ENCODE measurements at places on chromosomes 2 and 18. TPM values are rescaled to one million over a fixed set of nuclear protein-coding genes. Genes with fewer than 3 reads are reported as not detected.

The PLA2R1 gene
- total RNA-seq, result 2.9 TPM

- no peak for DNase-seq
Observed at GRCh38 chr2:168956392-168956791, 55.3 kb downstream of the G6PC2 start.

DNA sequence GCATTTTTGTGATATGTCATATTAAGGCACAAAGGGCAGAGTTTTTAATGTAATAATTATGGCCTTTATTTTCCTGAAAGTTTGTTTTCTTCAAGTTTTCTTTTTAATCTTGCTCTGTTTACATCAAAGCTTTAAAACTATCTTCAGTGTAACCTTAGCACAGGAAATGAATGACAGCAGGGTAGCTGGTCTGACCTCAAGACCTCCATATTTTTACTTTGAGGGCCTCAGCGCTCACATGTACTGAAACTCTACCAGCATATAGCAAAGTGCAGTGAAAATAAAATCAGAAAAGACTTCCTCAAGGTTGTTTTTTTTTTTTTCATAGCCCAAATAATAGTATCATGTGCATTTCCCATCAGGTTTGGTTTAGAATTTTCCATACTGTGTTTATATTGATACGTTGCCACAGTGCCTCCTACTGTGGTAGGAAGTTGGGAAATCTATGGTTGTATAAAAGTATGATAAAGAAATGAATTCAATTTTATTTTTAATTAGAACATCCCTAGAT is 163.4 kb downstream of the UBE2E3 start:
- no peak for DNase-seq

- peak; percentile 80 for DNase-seq
Observed at GRCh38 chr2:28360718-28361293, 31.9 kb upstream of the FOSL2 start.

The DSC3 gene
- total RNA-seq, result 4.7 TPM

GRCh38 chr2:233823731-233824121 is 30.6 kb downstream of the HJURP start:
- no peak for DNase-seq

The VIL1 gene
- not detected for total RNA-seq

The LRPPRC gene
- total RNA-seq, result 91.3 TPM

DNA sequence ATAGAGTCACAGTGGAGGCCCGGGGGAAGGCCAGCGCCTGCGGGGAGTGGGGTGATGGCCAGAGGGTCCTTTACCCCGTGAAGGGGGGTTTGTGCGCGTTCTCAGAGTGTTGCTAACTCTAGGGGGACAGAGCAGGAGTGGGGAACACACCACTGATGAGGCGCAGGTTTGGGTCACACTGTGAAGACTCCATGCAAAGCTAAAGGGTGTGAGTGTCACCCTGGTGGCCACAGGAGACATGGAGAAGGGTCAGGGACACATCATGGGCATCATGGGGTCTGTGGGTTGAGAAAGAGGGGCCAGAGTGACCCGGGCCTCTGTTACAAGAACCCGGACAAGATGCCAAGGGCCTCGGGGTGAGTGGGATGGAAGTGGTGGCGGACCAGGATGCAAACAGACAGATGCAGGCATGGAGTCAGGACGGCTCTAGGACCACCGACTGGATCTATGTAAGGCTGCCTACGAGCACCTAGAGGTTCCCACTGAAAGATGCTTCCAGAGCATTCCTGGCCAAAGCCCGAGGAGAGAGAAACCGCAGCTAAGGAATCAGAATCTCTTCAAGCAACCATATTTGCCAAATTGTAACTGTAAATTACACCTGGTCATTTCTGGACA is 84.3 kb downstream of the PXDN start:
- DNase-seq, result peak; percentile 35

DNA sequence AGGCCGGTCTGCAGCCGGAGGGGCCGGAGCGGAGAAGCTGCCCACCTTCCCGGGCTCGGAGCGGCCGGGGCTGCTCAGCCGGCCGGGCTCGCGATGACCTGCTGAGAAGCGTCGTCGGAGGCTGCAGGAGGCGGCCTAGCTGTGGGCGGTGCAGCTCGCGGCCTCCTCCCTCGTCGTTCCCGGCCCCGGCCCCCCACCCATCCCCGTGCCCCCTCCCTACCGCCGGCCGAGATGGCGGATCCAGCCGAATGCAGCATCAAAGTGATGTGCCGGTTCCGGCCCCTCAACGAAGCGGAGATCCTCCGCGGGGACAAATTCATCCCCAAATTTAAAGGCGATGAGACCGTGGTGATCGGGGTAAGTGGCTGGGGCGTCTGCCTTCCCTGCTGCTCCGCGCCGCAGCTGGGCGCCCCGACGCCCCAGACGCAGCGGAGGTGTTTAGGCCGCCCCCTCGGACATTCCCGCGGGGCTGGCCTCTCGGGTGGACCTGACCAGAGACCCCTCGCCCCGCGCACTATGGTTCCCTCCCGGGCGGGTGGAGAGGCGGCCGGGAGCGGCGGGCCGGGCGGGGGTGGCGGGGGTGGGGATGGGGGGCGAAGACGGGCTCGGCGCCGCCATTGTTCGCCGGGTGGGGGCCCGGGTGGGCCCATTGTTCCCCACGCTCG is 492 bp downstream of the KIF5C start:
- no peak for DNase-seq

GRCh38 chr2:227848586-227848985 is 22.8 kb upstream of the DAW1 start:
- no peak for DNase-seq

The POTEE gene
- total RNA-seq, result not detected

- no peak for DNase-seq
Observed at GRCh38 chr18:36446059-36446458, 148.5 kb downstream of the FHOD3 start.

- DNase-seq, result no peak
Observed at GRCh38 chr2:207854484-207855440, 85.1 kb upstream of the FZD5 start.

DNA sequence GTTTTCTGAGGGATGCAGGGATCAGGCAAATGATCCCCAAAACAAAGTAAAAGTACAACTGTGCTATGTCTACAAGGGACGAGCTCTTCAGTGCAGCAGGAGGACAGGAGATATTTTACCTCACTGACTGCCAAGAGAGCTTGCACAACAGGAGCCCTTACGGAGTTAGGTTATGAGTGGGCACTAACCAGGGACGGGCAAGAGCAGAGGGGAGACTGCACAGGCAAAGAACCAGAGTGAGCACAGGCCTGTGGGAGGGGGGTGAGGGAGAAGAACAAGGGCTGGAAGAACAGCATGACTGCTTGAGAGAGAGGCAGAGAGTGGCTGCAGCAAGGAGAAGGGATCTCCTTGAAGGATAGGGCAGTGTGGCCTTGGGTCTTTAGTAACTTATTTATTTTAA is 101.1 kb upstream of the PID1 start:
- DNase-seq, result no peak

GRCh38 chr2:223500709-223501108 is 101.5 kb downstream of the SCG2 start:
- no peak for DNase-seq

DNA sequence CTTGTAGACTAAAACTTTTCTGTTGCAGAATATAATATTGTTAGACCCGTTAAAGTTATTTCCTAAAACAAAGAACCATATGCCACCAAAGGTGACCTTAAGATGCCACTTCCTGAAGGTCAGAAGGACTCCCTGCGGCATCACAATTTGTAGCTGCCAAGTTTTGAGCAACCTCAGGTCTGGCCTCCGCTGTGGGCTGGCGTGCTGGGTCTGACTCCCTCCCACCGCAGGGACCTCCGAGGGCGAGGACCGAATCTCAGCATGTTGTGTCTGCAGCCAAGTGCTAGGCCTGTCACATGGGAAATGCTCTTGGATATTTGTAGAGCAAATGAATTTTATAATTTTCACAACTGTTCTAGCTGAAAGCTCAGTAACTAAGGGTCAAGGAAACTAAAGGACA is 285.9 kb downstream of the NDUFA10 start:
- no peak for DNase-seq

DNA sequence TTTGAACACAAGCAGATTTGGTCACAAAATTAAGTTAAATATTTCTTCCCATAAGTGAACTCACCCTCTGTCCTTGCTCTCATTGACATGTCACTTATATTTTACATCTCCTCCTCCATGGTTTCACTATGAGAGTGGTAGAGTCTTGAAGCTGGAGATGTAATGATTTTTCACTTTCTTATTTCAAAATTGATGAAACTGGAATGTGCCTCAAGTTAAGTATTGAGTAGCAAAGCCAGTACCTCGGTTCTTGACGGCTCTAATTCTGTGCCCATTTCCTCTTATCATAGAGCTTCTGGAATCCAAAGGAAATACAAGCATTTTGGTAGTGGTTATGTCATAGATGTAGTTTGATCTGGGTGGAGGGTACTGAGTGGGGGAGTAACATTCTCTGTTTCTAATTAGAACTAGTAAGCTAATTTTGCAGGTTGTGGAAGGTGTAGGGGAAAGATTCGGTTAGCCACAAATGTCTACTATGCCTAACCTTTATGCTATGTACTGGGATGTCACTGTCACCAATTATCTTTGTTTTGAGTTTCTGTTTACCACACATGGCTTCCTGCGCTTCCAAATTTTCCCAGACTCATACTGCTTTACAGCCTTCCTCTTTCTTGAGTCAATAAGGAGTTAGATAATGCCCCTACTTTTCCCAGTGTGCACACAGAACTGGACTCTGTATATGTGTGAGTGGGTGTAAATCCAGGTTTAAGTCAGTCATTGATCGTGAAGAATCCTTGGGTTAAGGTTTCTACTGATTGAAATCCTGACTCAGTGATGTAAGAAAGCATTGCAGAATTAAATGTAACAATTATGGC is 96.8 kb downstream of the DIS3L2 start:
- no peak for DNase-seq

DNA sequence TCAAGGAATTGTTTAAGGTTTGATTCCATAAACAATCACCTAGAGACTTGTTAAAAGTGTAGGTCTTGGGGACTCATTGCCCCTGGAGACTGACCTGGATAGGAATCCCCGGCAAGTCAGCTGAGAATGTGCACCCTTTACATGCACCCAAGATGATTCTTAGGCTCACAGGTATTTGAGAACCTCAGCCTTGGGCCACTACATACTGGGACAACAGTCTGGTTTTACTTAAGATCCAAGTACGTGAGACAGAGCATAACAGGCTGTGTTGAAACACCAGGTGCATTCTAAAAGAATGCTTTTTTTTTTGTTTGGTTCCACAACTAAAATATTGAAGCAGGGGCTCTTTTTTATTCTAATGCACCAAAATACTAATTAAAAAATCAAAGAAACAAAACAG is 215.8 kb downstream of the TMX3 start:
- DNase-seq, result no peak

The SLC19A3 gene
- total RNA-seq, result 2.4 TPM

The SIX3 gene
- not detected for total RNA-seq

DNA sequence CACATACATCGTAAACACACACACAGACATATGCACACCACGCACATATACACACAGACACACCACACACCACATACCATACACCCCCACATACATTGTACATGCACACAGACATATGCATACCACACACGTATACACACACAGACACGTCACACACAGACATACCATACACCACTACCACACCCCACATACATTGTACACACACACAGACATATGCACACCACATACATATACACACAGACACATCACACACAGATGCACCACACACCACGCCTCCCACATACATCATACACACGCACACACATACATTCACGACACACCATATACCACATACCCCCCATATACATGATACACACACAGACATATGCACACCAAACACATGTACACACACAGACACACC is 58.4 kb downstream of the KIF5C start:
- no peak for DNase-seq

GRCh38 chr2:43685357-43685756 is 9.1 kb upstream of the C1GALT1C1L start:
- DNase-seq, result no peak

The ABCG8 gene
- total RNA-seq, result 0.07 TPM

The SPATS2L gene
- 66.1 TPM for total RNA-seq

DNA sequence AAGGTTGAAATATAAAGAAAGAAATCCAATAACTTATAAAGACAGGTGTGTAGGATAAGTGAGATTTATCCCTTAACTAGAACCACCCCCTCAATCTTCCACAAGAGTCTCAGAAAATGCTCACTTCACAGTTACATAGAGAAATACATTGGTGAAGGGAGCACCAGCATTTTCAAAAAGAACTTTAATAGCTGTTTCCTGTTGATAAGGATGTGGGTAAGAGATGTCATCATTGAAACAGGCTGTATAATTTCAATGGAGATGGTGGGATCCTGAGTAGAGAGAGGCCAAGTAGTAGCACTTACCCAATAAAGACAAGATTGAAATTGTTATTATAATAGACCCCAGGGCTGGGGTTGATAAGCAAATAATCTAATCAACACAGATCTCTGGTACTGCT is 162.2 kb upstream of the TACR1 start:
- no peak for DNase-seq

- DNase-seq, result no peak
Observed at GRCh38 chr2:215832791-215833190, 180.6 kb downstream of the MREG start.

The CD8A gene
- 1.5 TPM for total RNA-seq

The MRPL19 gene
- total RNA-seq, result 69.5 TPM

The RNF25 gene
- 27.3 TPM for total RNA-seq

GRCh38 chr18:28541276-28541930 is 364.5 kb upstream of the CDH2 start:
- no peak for DNase-seq

DNA sequence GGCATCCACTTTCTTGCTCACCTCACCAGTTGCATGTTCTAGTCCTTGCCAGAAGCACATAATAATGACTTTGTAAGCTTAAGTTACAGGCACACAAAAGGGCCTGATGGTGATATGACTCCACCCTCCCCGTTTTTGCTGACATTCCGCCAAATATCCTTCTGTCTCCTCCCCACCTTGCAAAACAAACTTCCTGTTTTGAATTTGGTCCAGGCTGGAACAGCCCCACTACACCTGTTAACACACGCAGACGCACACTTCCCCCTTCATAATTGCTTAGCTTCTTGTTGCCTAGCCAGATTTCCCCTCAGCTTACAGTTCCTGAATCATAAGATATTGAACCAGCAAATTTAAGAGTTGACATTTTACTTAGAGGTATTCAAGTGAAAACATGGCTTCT is at the start of gene MGAT5:
Gene MGAT5, plus strand, starts transcription at position 269 of the 400 bp plus-strand sequence. CDS start 332 bp downstream, outside the sequence.
- DNase-seq, result no peak

Data from adrenal gland (tissue), 19 donors.